ENCODE measurements at places on chromosomes 7 and 10. TPM values are rescaled to one million over a fixed set of nuclear protein-coding genes. Genes with fewer than 3 reads are reported as not detected.

GRCh38 chr7:157708919-157709295, 372.1 kb downstream of the DNAJB6 start:
- no peak for DNase-seq

GRCh38 chr10:91879515-91880170, 29.6 kb downstream of the FGFBP3 start:
- DNase-seq: no peak

DNA sequence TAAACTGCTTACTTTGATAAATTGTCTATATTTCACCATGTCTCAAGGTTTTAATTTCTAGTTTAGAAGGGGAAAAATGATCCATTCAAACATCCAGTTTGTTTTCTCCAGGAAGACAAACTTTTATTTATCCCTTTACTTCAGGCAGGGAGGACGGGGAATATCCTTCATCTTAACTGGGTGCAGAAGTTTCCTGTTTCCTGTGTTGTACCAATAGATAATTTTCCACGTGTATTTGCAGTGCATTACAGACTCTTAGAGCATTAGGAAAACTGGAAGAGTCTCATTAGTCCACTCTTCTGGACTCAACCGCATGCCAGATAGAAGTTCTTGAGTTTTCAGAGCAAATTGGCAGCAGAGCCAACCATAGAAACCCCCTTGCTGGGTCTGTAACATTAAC, 39.4 kb upstream of the PIP4K2A start:
- no peak for DNase-seq

GRCh38 chr7:155815332-155816191, 3.3 kb upstream of the SHH start:
- no peak for DNase-seq

DNA sequence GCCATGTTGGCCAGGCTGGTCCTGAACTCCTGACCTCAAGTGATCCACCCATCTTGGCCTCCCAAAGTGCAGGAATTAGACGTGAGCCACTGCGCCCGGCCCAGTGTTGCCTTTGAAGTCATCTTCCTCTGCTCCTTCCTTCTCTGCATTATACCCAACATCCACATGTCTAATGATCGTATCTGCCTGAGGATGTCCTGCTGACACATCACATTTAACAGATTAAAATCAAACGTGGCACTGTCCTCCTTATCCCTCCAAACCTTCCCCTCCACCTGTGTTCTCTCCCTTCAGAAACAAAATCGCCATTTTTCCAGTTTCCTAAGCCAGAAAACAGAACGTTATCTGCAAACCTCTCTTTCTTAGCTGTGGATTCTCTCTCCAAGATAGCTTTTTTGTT, 8.4 kb upstream of the SDK1 start:
- DNase-seq: no peak

DNA sequence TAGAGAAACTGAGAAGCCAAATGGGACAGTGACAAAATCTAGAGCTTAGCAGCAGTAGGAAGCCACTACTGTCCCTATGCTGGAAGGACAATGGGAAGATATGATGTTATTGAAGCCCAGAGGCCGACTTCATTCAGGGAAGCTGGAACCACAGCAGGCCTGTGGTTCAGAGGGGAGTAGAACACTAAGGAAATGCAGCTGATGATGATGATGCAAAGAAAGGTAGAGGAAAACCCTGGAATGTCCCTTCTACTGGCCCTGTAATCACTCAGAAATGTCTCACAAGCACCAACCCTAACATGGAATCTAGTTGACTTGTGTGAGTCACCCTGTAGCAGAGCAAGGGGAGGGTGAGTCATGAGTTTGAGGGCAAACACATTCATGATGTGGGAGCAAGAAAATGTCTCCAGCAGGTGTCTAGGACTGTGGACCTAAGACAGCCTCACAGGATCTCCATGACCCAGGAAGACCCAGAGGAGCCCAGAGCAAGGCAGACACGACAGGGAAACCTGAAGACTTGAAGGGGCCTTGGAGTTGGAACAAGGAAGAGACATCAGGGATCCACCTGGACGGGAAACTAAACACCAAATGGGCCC, 37.0 kb upstream of the LRRC17 start:
- peak; percentile 100 for DNase-seq

GRCh38 chr7:30070052-30070451, 41.8 kb downstream of the PLEKHA8 start:
- DNase-seq: no peak

DNA sequence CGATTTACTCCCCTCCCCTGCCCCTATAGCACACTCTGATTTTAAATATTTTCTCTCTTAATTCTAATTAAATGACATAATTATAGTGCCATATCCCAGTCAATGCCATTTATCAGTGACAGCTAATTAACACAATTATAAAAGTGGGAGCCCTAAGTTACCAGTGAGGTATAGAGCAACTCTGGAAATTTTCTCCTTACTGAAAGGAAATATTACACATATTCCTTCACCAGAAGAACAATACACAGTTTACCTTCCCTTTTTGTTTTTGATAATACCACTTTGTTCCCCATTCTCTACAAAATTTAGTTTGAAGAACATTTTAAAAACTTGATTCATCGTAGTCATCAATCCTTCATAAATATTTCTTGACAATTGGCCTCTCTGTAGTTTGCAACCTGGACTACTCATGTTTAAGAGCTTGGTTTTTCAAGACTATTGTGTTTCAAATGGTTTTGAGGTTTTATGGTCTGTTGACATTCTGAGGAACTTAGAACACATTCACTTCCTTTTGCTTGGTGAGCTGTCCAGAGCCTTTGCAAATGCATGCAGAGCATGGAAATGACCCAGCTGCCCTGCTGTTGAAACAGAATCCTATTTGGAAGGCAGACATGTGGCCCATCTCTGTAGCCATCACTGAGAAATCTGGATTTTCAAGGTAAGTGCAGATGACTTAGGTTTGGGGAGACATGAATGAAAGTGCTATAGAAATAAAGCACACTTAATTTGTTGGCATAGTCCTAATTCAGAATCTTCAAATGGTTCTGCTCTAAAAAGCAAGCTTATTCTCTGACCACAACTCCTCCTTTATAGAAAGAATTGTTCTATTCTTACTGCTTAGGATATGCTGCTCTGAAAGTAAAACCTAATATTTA, at the start of gene GPR141:
TSS of gene GPR141 (plus strand) at position 521 of the 875 bp plus-strand sequence. CDS start 56,628 bp downstream, outside the sequence.
- DNase-seq: no peak

DNA sequence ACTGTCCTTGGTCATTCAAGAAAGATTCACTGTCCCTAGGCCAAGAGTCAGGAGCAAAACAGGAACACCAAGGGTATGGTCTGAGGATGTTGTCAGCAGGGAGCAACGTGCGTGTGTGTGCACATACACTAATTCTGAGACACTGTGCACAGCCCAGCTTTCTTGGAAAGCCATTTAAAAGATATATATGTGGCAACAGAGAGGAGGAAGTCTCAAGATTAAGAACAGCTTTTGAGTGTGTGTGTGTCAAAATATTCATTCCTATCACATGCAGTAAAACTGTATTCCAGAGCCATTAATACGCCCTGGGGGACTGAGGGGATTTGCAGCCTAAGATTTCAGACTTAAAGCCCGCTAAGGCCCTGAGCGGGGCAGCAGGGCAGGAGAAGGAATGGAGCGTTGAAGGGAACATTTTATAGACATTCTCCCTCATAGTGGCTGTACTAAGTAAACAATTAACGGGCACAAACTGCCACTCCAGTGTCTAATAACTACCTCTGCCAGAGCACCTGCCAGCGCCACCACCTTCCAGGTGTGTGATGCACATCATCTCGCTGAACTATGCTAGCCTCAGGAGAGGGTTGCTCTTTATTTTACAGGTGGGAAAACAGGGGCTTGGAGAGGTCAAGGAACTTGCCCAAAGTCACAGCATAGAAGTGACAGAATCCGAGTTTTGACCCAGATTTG, 2.0 kb downstream of the NOD1 start:
- DNase-seq: no peak

DNA sequence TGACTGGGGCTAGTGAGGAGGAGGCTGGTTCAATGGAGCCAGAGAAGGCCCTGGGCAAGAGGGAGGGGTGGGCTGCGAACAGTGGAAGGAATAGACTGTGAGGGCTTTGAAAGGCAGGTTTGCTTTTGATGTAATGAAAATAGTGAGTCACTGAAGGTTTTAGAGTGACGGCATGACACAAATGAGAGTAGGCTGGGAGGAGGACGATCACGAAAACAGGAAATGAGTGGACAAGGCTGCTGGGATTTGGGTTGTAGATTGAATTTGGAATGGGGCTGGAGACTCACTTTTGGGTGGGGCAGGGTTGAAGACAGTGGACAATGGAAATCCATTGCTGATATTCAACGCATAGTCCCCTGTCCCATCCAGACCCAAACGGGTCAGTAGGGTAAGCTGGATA, 139.6 kb downstream of the CDH23 start:
- no peak for DNase-seq

GRCh38 chr7:126398851-126399529, 853.8 kb downstream of the GRM8 start:
- DNase-seq: no peak

GRCh38 chr10:118504467-118505205, 90.8 kb downstream of the PRLHR start:
- peak; percentile 71 for DNase-seq

GRCh38 chr7:76225379-76225778, 23.7 kb downstream of the SRRM3 start:
- DNase-seq: peak; percentile 8

DNA sequence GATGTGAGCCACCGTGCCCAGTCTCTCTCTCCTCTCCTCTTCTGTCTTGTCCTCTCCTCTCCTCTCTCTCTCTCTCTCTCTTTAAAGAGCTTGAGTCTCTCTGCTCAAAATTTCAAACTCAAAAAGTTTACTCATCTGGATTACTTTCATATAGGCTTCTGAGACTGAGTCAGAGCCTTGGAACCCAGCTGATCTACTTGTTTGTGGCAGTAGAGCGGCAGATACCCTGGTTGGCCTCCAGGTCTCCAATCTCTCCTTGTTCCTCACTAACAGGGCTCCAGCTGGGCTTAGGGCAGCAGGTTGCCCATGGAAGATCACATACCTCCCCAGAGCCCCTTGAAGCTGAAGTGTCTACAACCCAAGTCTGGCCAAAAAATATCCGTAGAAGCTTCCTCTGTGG, 51.0 kb downstream of the HHEX start:
- DNase-seq: peak; percentile 22

GRCh38 chr10:23433701-23434100, 5.2 kb upstream of the OTUD1 start:
- DNase-seq: no peak

GRCh38 chr7:8491544-8492489, 58.4 kb downstream of the NXPH1 start:
- no peak for DNase-seq

GRCh38 chr10:133592716-133593115, 27.3 kb upstream of the SYCE1 start:
- no peak for DNase-seq

- DNase-seq: peak; percentile 29
These were observed 30.4 kb downstream of the FOXK1 start for GRCh38 chr7:4712281-4713182.

DNA sequence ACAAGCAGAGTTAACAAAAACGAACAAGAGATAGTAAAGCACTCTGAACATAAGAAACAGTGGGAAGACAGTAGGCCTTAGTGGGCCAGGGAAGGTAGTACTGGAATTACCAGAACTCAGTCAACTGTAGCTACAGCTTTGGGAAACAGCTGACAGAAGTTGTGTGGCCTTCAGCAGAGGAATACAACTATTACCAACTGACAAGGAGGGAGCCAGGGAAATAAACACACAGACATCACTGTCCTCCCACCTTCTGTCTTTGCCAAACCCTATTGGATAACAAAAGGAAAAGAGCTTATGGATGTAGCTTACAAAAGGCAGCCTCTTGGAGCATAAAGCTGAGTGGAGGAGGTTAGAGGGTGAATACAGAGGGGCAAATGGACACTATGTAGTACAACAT, 15.4 kb downstream of the MICU1 start:
- no peak for DNase-seq

- no peak for DNase-seq
These were observed 13.1 kb downstream of the EPC1 start for GRCh38 chr10:32333849-32334248.

DNA sequence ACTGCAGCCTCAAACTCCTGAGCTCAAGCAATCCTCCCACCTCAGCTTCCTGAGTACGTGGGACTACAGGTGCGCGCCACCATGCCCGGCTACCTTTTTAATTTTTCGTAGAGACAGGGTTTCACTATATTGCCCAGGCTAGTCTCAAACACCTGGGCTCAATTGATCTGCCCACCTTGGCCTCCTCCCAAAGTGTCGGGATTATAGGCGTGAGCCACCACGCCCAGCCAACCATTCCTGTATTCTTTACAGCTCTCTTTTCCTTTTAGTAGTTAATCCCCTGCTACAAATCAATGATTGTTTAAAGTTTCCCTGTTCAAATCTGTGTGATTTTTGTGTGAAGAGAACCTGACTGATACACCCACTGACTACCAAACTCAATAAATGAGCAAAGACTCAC, 75.4 kb upstream of the SVIL start:
- no peak for DNase-seq

GRCh38 chr7:39271402-39271801, 293.7 kb downstream of the POU6F2 start:
- DNase-seq: no peak

- DNase-seq: no peak
These were observed 806.1 kb downstream of the TNS3 start for GRCh38 chr7:46775776-46776175.

The GIMAP7 gene
- not detected for total RNA-seq

The RALA gene
- total RNA-seq: 68.6 TPM

The FKBP6 gene
- total RNA-seq: not detected

The ASB10 gene
- total RNA-seq: not detected

The ASB15 gene
- total RNA-seq: not detected

The ODAD2 gene
- 0.96 TPM for total RNA-seq

The MYO1G gene
- 0.11 TPM for total RNA-seq

The LRRC27 gene
- total RNA-seq: 7.8 TPM

The MPP7 gene
- 6.9 TPM for total RNA-seq

The TUBAL3 gene
- total RNA-seq: not detected

The SPDYE5 gene
- total RNA-seq: not detected

The FGL2 gene
- not detected for total RNA-seq

The CRTAC1 gene
- 2.6 TPM for total RNA-seq

The SLC16A12 gene
- total RNA-seq: 0.31 TPM

The SMARCD3 gene
- 47.7 TPM for total RNA-seq

The MOGAT3 gene
- total RNA-seq: not detected

The NUTM2D gene
- total RNA-seq: 6.2 TPM

Measured in astrocyte (in vitro differentiated cells and primary cell).